ENCODE measurements at places on chromosomes 7 and 10. TPM values are rescaled to one million over a fixed set of nuclear protein-coding genes. Genes with fewer than 3 reads are reported as not detected.

GRCh38 chr7:34247468-34247867 is 342.1 kb downstream of the BMPER start:
- no peak for DNase-seq

- no peak for DNase-seq
Observed at GRCh38 chr7:131482800-131483199, 73.6 kb downstream of the PODXL start.

GRCh38 chr10:111455776-111456426 is 379.1 kb downstream of the ADRA2A start:
- DNase-seq: no peak

Gene TMEM26
- total RNA-seq: not detected

Measured in CD4-positive, alpha-beta T cell (primary cell).